Fibroblast of lung (primary cell): ENCODE measurements at places on chromosomes 6 and 20. TPM values are rescaled to one million over a fixed set of nuclear protein-coding genes. Genes with fewer than 3 reads are reported as not detected.

DNA sequence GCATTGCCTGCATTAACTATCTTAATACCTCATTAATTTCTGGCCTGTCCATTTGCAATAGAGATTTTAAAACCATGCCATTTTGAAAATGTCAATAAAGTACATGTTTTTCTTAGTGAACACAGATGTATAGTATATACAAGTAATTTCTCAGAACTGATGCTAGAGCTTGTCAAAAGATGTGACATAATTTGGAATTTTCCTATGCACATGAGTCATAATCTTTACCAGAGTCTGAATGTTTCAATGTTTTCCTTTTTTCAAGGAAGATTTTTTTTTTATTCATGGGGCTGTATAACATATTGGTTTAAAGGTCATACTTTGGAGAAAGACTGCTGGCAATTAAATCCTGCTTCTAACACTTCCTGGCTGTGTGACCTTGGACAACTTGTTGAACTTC lies 1347.5 kb upstream of the ADGRB3 start:
- DNase-seq, result no peak
- H3K27ac ChIP-seq, result no peak overlapping the region
- H3K27me3 ChIP-seq, result no peaks in the 10 kb centered on the region
- no peaks in the 10 kb centered on the region for H3K36me3 ChIP-seq
- H3K4me3 ChIP-seq, result no peak overlapping the region

GRCh38 chr20:14609328-14610221 lies 272.2 kb upstream of the FLRT3 start:
- no peaks in the 10 kb centered on the region for H3K36me3 ChIP-seq
- H3K27ac ChIP-seq, result no peak overlapping the region
- no peak for DNase-seq
- no peaks in the 10 kb centered on the region for H3K4me1 ChIP-seq
- no peaks in the 10 kb centered on the region for H3K27me3 ChIP-seq

- peak; percentile 40 for DNase-seq
These were observed 22.5 kb upstream of the C6orf58 start for GRCh38 chr6:127554435-127555006.

DNA sequence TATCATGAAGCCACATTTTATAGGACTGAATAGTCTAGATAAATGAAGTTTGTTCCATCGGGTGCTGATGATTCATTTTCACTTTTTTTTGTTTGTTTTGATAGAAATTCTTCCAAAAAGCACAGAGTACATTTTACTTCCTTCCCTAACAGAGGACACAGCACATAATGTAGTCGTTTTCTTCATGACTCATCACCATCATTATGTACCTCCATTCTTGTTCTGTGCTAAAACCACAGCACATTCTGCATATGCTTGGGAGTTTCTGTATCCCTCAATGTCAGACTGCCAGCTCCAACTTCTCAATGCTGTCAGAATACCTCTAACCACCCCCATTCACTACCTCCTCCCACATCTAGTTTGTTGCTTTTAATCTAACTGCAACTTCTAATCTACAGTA lies 1004.9 kb upstream of the ADGRB3 start:
- no peak overlapping the region for H3K4me3 ChIP-seq
- H3K36me3 ChIP-seq, result no peaks in the 10 kb centered on the region
- DNase-seq, result peak; percentile 97
- H3K4me1 ChIP-seq, result no peaks in the 10 kb centered on the region
- H3K27ac ChIP-seq, result no peak overlapping the region

The HLA-DQA1 gene
- total RNA-seq, result 0.26 TPM in 1 of 2 replicates, not detected in the other

DNA sequence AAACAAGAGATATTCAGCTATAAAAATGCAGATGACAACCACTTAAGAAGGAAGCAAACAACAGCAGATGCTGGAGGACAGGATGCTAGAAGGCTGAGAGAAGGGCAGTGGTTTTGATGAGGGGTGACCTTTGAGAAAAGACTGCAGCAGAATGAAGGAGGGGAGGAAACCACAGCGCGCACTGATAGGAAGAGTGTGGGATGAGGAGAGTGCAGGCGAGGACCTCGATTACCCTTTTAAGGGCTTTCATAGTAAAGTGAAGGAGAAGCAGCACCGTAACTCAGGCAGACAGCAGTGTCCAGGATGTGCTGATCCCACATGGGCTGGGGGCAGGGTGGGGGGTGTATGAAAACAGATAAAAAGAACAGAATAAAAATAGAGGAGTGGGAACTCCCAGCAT lies 19.2 kb downstream of the ZBTB2 start:
- no peaks in the 10 kb centered on the region for H3K36me3 ChIP-seq
- H3K4me1 ChIP-seq, result peaks cover 2% of the 10 kb centered on the region
- H3K27me3 ChIP-seq, result no peaks in the 10 kb centered on the region
- no peak overlapping the region for H3K27ac ChIP-seq

GRCh38 chr6:786946-787763 lies 94.2 kb upstream of the EXOC2 start:
- no peak for DNase-seq
- H3K4me3 ChIP-seq, result no peak overlapping the region
- H3K27me3 ChIP-seq, result no peaks in the 10 kb centered on the region
- H3K4me1 ChIP-seq, result no peaks in the 10 kb centered on the region

The ANKRD66 gene
- not detected in 2 replicates for total RNA-seq

DNA sequence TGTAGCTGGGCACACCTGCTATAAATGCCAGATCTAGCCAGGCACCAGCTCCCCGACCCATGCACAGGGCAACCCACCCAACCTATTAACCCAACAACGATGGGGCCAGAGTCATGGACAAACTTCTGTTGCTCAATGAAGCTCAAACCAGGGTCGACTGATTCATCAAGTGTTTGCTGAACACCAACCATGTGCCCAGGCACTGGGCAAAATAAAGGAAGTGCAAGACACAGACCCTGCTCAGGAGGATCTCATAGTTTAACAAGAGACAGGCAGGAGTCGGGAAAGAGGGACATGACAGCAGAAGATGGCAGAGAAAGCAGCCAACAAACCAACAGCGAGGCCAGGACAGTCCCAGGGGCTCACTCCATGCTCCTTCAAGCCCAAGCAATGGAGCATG lies 18.8 kb downstream of the KCNK5 start:
- H3K27ac ChIP-seq, result no peak overlapping the region
- no peak for DNase-seq
- H3K36me3 ChIP-seq, result no peaks in the 10 kb centered on the region
- no peaks in the 10 kb centered on the region for H3K4me1 ChIP-seq
- H3K27me3 ChIP-seq, result no peaks in the 10 kb centered on the region
- H3K4me3 ChIP-seq, result no peak overlapping the region

The FGD2 gene
- not detected in 2 replicates for total RNA-seq

DNA sequence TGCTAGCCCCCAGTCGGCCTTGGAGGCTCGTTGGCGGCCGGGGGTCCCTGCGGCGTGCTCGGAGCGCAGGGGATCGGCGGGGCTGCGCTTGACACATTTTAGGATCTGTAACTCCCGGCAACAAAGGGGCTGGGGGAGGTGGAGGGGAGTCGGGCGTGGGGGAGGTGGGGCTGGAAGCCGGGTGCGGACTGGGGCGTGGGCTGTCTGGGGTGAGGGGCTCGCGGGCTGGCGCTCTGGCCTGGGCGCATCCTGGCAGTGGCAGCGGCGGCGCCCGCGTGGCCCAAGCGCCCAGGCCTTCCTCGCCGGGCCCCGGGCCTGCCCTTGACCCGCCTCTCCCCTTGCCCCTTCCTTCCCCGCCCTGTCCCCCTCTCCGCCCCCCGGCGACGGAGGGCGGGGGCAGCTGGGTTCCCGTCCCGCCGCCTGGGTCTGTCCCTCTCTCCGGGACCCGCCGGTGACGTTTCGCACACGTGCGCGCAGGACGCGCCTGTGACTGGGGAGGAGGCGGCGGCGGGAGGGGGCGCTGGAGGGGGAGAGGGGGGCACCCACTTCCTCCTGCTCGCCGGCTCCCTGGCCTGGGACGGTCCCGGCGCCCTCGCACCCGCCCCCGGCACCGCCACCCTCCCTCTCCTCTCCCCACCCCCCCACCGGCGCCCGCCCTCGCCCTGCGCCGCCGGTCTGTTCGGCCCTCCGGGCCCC lies 1.5 kb downstream of the E2F3 start:
- H3K36me3 ChIP-seq, result peaks cover 2% of the 10 kb centered on the region
- peak overlapping the region; percentile 90 for H3K27ac ChIP-seq
- no peaks in the 10 kb centered on the region for H3K4me1 ChIP-seq
- no peaks in the 10 kb centered on the region for H3K27me3 ChIP-seq
- peak overlapping the region; percentile 52 for H3K4me3 ChIP-seq

DNA sequence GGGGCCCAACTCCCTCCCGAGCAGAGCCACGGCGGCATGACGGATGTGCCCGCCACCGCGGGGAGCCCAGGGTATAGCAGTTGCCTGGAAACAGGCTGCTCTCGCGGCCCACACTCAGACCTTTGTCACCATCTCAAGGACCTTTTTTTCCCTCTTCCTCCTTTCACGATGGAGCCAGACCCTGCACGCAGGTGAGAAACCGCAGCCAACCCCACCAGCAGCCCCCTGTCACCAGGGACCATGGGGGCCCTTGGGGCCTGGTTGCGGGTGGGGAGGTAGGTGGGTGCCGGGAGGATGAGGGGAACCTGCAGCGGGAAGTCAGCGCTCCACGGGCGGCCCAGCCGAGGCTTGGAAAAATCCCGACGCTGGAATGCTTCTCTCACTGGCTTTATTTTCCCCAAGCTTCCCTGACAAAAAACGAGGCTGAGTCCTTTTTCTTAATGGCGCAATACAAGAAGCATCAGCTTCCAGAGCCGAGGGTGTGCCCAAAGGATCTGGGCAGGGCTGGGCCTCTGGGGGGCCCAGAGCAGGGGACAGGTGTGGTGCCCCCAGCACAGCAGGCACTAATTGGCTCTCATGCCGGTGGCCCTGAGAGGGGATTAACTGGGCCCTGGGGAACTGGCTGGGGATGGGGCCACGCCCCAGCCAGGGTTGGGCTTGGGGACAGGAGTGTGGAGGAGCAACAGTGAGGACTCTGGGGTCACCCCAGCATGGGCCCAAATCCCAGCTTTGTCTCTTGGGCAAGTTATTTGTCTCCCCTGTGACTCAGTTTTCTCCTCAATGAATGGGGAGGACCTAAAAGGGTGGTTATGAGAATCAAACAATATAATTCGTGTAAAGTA lies 23.9 kb downstream of the NOL4L start:
- no peak overlapping the region for H3K4me3 ChIP-seq
- DNase-seq, result no peak
- H3K36me3 ChIP-seq, result no peaks in the 10 kb centered on the region
- H3K27me3 ChIP-seq, result peaks cover 4% of the 10 kb centered on the region
- no peak overlapping the region for H3K27ac ChIP-seq

- no peaks in the 10 kb centered on the region for H3K36me3 ChIP-seq
- no peaks in the 10 kb centered on the region for H3K27me3 ChIP-seq
- no peak overlapping the region for H3K4me3 ChIP-seq
- H3K27ac ChIP-seq, result no peak overlapping the region
- DNase-seq, result no peak
These were observed 85.5 kb downstream of the BMP6 start for GRCh38 chr6:7811441-7811840.

The SENP6 gene
- 72.9 and 80.6 TPM in 2 replicates for total RNA-seq

DNA sequence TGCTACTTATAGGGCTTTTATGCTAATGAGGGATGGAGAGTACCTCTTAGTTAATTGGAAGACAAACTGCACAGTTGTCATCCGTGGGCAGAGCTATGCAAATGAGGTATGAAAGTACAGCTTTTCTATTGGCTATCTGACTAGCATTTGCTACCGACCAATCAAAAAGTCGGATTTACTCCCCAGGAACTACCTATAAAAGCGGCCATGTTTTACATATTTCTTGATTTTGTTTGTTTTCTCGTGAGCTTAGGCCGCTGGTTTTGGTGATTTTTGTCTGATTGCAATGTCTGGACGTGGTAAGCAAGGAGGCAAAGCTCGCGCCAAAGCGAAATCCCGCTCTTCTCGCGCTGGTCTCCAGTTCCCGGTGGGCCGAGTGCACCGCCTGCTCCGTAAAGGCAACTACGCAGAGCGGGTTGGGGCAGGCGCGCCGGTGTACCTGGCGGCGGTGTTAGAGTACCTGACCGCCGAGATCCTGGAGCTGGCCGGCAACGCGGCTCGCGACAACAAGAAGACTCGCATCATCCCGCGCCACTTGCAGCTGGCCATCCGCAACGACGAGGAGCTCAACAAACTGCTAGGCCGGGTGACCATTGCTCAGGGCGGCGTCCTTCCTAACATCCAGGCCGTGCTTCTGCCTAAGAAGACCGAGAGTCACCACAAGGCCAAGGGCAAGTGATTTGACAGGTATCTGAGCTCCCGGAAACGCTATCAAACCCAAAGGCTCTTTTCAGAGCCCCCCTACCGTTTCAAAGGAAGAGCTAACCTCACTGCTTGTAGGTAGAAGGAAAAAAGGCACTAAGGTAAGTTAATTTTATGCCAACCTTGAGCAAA lies 36.9 kb downstream of the HFE start:
- H3K27me3 ChIP-seq, result no peaks in the 10 kb centered on the region
- H3K27ac ChIP-seq, result peak overlapping the region; percentile 95
- no peaks in the 10 kb centered on the region for H3K36me3 ChIP-seq

DNA sequence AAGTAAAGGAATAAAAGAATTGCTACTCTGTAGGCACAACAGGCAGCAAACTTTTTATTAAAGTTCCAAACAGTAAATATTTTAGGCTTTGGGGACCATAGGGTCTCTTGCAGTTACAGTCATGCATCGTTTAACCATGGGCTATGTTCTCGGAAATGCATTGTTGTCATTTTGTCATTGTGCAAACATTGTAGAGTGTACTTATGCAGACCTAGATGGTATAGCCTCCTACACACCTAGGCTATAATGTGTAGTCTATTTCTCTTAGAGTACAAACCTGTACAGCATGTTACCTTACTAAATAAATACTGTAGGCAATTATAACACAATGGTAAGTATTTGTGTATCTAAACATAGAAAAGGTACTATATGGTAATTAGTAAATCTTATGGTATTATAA lies 54.7 kb downstream of the CDS2 start:
- no peak overlapping the region for H3K27ac ChIP-seq
- H3K36me3 ChIP-seq, result no peaks in the 10 kb centered on the region
- H3K4me3 ChIP-seq, result no peak overlapping the region
- H3K27me3 ChIP-seq, result no peaks in the 10 kb centered on the region
- peaks cover 6% of the 10 kb centered on the region for H3K4me1 ChIP-seq
